ENCODE measurements at places on chromosomes 2 and 18. TPM values are rescaled to one million over a fixed set of nuclear protein-coding genes. Genes with fewer than 3 reads are reported as not detected.

- no peak for DNase-seq
Observed at GRCh38 chr2:199850218-199850717, 724 bp downstream of the FTCDNL1 start.

Gene SLC66A3
- 19.2 TPM for total RNA-seq

- DNase-seq, result no peak
Observed at GRCh38 chr2:29245742-29246382, 130.6 kb downstream of the CLIP4 start.

Gene PROKR1
- not detected for total RNA-seq

- DNase-seq, result no peak
Observed at GRCh38 chr2:236748801-236749200, 179.2 kb downstream of the ACKR3 start.

Gene ERICH2
- total RNA-seq, result not detected

GRCh38 chr2:121148481-121148880 lies 136.5 kb downstream of the TFCP2L1 start:
- no peak for DNase-seq

Gene CMPK2
- total RNA-seq, result 1.8 TPM

GRCh38 chr18:12236934-12237832 lies 17.0 kb upstream of the CIDEA start:
- DNase-seq, result peak; percentile 77

Gene PRKAG3
- total RNA-seq, result not detected

Gene PARD6G
- 1.9 TPM for total RNA-seq

DNA sequence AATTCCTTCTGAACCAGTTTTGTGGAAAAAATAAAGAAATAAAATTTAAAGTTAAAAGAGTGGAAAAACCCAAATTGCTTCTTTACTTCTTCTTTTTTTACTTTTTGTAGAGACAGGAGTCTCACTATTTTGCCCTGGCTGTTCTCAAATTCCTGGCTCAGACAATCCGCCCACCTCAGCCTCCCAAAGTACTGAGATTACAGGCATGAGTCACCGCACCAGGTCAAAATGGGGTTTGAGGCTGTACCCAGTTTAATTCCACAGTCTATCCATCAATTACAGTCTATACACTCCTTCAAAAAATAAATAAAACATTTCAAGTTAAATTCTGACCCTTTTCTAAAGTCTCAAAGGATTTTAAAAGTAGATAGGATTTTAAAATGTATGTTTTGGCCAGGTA lies 120.3 kb downstream of the FAM161A start:
- DNase-seq, result no peak

GRCh38 chr18:74329688-74330205 lies 14.1 kb downstream of the C18orf63 start:
- DNase-seq, result no peak

Gene SCLY
- total RNA-seq, result 6.5 TPM

GRCh38 chr18:67525328-67526099 lies 9.0 kb upstream of the DSEL start:
- DNase-seq, result peak; percentile 72

Data from right atrium auricular region (tissue), 2 donors.